ENCODE measurements at places on chromosomes 5 and 9.

GRCh38 chr9:132931178-132931735 is 13.2 kb downstream of the TSC1 start:
- no peak for DNase-seq

GRCh38 chr9:89204801-89205200 is 26.2 kb upstream of the SHC3 start:
- DNase-seq, result no peak

DNA sequence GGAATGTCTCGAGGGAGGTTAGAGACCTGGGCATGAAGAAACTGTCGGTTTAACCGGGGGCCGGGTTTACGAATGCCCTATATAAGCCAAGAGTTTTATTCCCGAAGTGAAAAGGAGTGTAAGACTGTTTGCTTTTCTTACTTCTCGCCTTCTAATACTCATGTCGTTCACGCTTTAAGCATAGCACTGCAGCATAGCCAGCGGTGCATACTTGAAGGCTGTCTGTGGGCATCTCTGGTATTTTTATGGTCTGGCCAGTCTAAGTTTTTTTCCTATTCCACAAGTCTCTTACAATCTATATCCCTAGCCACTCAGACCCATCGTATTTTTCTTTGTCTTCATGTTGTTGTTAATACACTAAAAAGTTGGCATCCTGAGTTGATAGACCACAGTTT is 1.2 kb downstream of the UHRF2 start:
- no peak for DNase-seq

GRCh38 chr5:151159649-151160373 is 2.2 kb upstream of the ANXA6 start:
- DNase-seq, result no peak

GRCh38 chr5:38892363-38892762 is 46.6 kb downstream of the OSMR start:
- DNase-seq, result no peak

- DNase-seq, result no peak
These were observed 367.5 kb downstream of the DEPDC1B start for GRCh38 chr5:60332244-60333004.

GRCh38 chr5:163623524-163623923 is 118.1 kb downstream of the MAT2B start:
- DNase-seq, result no peak

- DNase-seq, result no peak
These were observed 21.0 kb upstream of the FAM151B start for GRCh38 chr5:80466669-80467485.

- DNase-seq, result no peak
These were observed 148.3 kb downstream of the GAPVD1 start for GRCh38 chr9:125409637-125410521.

GRCh38 chr9:84860249-84861115 is 191.0 kb downstream of the NTRK2 start:
- DNase-seq, result no peak

DNA sequence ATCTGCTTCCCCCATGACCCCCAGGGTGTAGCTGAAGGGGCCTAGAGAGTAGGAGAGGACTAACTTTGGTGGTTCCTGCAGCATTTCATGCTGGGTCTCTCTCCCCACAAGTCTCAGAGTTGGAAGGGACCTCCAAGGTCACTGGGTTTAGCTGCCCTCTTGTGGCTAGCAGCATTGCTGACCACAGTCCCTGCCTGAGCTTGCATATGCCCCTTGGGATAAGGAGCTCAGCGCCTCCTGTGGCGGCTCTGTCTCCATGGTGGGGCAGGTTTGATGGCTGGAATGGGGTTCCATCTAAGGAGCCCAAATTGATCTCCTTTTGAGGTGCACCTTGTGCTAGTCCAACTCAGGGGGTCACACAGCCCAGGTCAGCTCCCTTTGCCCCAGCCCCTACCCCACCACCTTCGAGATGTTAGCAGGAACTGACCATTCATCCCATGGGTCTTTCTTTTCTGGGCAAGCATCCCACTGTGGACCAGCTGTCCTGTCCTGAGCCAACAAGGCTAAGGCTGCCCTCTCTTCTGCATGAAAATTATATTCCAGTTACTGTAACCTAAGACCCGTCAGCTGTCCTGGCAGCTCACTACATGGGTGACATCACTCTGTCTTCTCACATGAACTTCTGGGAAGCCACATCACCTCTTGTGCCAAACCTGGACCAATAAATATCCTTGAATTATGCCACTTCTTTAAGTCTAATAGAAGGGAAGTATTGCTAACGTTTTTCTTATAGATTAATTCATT is 196.2 kb downstream of the HSPA4 start:
- no peak for DNase-seq

- no peak for DNase-seq
These were observed 585.3 kb upstream of the TLE4 start for GRCh38 chr9:78986446-78986845.

- no peak for DNase-seq
These were observed 31.8 kb upstream of the PLCXD3 start for GRCh38 chr5:41542183-41542582.

GRCh38 chr5:39284552-39284951 is 65.2 kb upstream of the FYB1 start:
- no peak for DNase-seq

GRCh38 chr9:68996462-68996861 is 17.5 kb downstream of the PRKACG start:
- DNase-seq, result no peak

DNA sequence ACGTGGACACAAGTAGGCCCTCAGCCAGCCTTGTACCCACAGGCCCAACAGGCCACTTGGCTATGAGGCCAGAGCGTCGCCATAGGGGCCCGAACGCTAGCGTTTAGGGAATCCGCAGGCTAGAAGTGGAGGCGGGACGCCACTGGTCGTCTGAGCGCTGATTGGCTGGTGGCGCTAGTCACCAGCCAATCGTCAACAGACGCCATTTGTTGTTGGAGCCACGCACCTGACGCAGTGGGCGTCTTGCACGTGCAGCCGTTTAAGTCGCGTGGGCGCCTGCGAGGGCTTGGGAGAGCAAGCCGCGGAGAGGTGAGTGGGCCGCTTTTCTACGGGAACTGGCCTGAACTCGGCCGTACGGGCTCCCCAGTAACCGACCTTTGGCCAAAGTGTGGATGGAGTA is at the start of gene DDX4:
Gene DDX4, plus strand, starts transcription at position 269 of the 400 bp plus-strand sequence. CDS start 903 bp downstream, outside the sequence.
- no peak for DNase-seq

DNA sequence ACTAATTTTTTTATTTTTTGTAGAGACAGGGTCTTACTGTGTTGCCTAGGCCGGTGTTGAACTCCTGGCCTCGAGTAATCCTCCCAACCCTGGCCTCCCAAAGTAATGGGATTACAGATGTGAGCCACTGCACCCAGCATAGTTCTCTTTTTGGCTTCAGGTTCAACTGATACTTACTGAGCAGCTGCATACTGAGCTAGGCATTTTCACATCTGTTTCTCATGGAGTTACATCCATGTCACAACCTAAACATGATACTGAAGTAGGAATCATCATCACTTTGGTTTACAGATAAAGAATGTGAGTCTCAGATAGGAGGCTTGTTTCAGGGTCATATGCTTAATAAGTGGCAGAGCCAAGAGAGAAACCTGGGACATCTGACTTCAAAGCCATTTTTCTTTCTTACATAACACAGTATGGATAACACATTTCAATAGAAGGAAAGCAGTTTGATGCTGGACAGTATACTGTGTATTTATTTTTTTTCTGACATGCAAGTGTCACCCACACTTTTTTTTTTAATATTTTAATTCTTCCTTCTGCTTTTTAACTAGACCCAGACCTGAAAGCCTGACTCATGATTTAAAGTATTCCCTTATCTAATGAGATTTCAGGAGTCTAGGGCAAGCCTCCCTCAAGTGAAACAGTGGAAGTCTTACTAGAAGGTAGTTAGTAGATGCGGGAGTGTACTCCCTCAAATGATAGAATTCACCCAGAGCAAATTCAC is 90.8 kb downstream of the HACD4 start:
- DNase-seq, result no peak

GRCh38 chr5:137001026-137001569 is 498.0 kb downstream of the SPOCK1 start:
- DNase-seq, result no peak

GRCh38 chr9:495739-496138 is 281.1 kb downstream of the DOCK8 start:
- DNase-seq, result no peak

GRCh38 chr5:140245926-140246325 is 57.0 kb downstream of the PFDN1 start:
- DNase-seq, result no peak

- no peak for DNase-seq
These were observed 547.3 kb upstream of the C9orf72 start for GRCh38 chr9:28120626-28121025.

- DNase-seq, result no peak
These were observed 46.4 kb upstream of the EDIL3 start for GRCh38 chr5:84430863-84431663.

- DNase-seq, result no peak
These were observed 34.9 kb upstream of the FCHO2 start for GRCh38 chr5:72920690-72921502.

DNA sequence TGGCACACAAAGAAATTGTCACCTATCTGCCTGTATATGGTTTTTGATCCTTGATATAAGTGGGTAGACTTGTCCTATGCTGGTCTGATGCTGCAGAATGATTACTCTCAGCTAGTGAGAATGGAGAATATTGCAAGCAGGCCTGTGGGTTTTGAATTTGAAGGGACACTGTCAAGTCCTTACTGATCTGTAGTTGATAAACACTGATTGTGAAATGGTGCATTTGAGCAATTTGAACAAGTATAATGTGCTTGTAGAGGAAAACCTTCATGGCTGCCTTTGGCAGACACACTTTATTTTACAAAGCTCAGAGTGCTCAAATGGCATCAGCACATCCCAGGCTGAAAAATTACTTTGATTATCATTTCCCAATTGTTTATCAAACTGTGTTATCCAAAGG is 9.3 kb downstream of the ENTREP1 start:
- no peak for DNase-seq

- DNase-seq, result no peak
These were observed 198.6 kb downstream of the MSX2 start for GRCh38 chr5:174922955-174923354.

- DNase-seq, result no peak
These were observed 2076.0 kb upstream of the CDH9 start for GRCh38 chr5:29114331-29114768.

DNA sequence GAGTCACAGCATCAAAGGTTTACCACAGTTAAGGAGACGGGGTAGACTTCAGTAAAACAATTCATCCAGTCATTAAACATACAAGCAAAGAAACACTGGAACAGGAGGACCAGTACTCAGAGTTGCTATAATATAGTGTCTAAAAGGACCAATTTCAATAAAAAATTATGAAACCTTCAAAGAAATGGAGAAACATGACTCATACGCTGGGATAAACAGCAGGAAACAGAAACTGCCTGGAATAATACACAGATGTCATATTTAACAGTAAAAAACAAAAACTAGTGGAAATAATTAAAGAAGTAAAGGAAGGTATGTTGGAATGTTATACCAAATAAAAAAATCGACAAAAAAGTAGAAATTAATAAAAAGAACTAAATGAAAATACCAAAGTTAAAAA is 1075.9 kb downstream of the NR2F1-AS1 start:
- DNase-seq, result no peak

DNA sequence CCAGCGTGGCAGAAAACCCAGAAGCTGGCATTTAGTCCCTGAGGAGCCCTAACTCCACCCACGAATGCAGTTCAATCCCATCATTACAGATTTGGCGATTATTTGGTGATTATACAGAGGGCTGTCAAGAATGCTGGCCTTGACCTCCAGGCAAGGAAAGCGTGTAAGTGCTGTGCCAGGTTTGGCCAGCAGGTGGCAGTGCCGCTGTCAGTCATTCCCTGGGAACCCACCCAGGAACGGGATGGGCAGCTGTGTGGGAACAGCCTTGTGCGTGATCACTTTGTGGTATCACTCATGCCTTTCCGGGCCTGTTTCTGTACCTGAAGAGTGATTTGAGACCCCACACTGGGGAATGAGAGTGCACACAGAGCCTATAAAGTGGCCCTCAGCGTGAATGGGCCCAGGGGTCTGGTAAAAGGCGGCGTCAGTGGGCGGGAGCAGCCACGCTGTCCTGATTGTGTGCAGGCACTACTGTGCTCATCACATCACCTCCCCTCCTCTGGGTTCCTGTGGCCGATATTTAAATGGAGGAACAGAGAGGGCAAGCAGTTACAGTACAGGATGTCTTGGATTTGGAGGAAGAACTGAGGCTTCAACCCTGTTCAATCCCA is 215.6 kb downstream of the ROR2 start:
- peak; percentile 59 for DNase-seq

DNA sequence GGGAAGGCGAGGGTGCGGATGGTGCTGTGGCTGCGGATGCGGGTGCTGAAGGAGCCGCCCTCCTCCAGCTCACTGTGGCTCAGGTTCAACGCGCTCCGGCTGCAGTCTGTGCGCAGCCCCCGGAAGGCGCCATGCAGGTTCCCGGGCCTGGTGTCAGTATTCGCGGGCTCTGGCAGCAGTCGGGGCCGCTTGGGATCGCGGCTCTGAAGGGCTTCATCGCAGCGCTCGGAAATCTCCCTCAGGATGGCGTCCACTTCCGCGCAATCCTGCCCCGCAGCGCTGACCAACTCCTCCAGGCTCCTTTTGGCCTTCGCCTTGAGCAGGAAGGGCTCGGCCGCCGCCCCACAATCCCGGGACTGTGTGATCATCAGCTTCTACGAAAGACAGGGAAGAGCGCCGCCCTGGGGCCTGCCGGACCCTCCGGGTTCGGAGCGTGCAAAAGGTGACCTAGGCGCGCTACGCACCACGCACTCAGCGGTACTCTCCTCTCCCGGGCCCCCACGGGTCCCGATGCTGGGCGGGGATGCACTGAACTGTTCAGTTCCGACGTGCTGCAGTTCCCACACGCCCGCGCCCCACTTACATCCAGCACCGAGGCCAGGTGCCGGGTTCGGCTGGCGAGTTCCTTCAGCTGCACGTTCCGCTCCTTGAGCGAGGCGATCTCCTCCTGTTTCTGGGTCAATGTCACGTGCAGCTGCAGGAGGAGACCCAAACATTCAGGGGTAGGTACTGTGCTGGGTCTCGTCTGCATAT is 6.5 kb downstream of the MCIDAS start:
- DNase-seq, result no peak

GRCh38 chr5:1799110-1799601 is 481 bp downstream of the MRPL36 start:
- DNase-seq, result no peak

DNA sequence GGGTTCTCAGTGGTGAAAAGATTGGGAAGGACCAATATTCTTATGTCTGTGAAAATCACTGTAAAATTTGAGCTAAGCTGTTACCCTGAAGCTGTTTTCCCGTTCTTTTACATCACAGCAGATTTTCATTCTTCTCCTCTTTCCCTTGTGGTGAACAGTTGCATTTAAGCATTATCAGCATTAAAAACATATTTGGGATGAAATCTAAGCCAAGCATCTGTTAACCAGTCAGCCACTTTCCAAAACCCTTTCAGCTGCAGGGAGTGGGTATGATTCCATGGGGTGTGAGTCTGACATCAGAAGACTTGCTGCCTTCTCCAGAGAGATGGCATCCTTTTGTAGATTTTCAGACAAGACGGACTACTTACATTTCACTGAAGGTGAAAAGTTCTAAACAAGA is 97.2 kb downstream of the TRIO start:
- DNase-seq, result no peak

DNA sequence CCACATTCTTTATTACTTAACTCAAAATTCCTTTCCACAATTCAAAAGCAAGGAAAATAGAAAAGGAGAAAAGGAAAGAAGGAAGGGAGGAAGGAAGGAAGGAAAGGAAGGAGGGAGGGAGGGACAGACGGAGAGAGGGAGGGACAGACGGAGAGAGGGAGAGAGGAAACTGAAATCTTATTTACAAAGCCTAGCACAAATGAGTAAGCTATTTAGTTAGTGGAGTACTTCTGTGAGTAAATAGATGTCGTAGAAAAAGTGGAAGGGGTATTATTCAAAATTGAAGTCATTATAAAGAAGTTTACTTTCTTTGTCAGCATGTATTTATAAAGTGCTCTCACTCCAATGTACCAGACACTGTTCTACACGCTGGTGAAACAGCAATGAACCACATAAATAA is 177.9 kb downstream of the CETN3 start:
- DNase-seq, result no peak

All from stimulated activated CD4-positive, alpha-beta T cell treated with anti-CD3 and anti-CD28 coated beads, TNF-alpha, amount 100 ng/mL, for 24 hours (primary cell).